Right forelimb (tissue), 1 donor: ENCODE measurements at places on chromosomes 6 and 20.

DNA sequence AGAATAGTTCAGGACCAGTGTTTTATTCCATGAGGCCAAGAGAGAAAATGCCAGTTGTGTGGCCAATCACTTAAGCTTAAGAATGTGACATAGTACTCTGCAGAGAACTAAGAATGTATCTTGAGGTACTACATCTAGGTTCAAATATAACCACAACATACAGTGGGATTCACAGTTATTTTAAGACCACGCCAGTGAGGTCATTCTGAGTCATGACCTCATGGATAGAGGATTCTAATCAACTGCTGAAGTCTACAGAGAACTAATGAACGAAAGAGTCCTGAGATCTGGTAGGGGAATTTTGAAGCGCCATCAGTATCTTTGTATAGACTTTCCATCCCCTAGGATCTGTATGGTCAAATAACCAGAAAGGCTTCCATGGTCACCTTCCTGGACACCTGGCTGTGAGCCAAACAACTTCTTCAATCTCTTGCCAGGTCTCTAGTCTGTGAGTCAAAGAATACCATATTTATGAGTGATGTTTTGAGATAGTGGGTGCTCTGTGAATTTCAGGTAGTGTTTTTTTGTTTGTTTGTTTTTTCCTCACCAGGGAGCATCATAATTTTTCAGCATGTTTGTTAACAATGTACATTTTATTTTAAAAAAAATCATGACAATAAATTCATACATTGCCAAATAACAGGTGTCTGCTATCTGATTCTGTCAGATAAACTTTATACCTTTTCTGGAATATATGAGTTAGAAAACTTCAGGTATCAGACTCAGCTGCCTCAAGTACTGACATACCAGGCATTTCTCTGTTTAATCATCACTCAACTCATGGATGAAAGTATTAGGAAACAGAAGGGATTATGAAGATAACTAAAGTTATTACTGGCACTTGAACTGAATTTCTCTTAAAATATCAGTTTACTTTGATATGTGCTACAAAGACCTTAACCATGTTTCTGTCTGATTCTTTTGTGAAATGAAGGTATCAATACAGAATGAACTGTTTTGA, 217.9 kb downstream of the PLCB4 start:
- DNase-seq = no peak

GRCh38 chr6:36668591-36668990, 9.9 kb upstream of the CDKN1A start:
- DNase-seq = no peak

- no peak for DNase-seq
Measured at GRCh38 chr6:49003348-49003747, 459.7 kb downstream of the MMUT start.

DNA sequence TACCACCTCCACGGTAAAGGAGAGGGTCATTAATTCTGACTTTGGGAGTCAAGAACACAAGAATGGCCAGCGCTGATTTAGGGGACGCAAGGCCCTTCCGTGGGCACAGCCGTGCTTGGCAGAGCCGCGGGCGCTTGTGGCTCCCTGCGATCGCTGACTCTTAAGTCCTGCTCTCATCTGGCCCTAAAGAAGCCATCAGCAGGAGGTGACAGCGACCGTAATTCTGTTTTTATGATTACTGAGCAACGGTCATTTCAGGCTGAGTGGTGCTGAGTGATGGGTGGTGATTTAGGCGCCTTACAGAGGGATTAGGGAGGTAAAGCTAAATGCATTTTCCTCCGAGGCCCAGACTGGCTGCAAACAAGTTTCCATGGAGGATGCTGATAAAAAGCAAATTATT, 364.6 kb upstream of the SULF2 start:
- no peak for DNase-seq
